ENCODE measurements at places on chromosomes 16 and 17.

DNA sequence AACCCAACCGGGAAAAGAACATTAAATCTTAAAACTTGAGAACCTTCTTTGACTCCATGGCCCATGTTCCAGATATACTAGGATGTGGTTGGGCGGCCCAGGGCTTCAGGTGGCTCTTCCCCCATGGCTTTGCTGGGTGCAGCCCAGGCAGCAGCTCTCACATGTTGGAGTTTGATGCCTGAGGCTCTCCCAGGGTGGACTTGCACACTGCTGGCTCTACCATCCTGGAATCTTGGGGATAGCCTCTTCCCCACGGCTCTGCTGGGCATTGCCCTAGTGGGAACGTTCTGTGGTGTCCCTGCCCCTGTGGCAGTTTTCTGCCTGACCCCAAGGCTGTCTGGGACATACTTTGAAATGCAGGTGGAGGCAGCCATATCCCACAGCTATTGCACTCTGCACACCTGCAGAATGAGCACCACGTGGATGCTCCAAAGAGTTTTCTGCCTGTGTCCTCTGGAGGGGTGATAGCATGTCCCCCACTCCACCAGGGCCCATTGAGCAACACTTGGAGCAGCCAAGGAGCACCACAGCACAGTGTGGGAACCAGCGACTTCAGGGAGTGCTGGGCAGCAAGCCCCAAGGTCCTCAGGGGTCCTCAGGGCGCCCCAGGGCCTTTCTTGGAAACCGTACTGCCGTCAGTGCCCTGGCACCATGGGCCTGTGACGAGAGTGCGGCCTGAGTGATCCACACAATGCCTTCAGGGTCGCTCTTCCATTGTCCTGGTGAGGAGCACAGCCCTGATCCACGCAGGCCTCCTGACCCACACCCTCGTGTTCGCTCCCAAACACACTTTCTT lies 70.8 kb downstream of the GOSR1 start:
- DNase-seq, result no peak

DNA sequence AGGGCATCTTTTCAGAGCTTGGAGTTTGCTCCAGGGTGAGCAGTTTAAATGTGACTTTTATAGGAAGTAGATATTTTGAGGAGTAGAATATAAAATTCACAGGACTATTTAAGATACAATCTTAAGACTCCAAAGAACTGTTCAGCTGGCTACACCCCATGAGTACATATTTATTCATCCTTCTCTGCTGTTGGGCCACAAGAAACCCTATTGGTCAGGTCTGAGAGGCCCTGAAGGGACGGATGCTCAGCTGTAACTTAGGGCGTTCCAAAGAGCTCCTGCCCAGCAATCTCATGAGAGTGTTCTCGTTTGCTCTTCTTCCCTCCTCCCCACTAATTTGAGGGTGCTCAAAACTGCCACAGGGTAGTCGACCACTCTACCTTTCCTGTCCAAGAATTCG lies 7.3 kb downstream of the ST6GALNAC2 start:
- DNase-seq, result no peak

DNA sequence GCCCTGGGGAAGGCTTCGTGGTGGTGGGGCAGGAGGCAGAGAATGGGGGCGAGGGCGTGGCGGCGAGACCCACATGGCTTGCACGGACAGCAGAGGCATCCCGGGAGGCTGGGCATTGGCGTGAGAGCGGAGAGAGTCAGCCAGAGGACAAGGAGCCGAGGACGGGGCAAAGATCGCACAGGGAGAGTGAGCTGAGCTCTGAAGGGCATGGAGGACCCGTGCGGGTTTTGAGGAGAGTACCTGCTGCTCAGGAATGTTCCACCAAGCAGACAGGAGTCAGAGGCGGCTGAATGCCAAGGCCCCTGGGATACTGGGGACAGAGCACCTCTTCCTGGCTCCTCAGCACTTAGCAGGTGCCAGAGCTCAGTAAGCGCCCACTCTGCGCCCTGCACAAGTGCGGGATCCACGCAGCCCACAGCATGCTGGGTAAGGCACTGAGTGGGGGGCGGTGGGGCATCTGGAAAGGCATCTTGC lies 47.8 kb downstream of the ARHGAP27 start:
- no peak for DNase-seq

- no peak for DNase-seq
These were observed 78.4 kb upstream of the GNG13 start for GRCh38 chr16:878886-879285.

DNA sequence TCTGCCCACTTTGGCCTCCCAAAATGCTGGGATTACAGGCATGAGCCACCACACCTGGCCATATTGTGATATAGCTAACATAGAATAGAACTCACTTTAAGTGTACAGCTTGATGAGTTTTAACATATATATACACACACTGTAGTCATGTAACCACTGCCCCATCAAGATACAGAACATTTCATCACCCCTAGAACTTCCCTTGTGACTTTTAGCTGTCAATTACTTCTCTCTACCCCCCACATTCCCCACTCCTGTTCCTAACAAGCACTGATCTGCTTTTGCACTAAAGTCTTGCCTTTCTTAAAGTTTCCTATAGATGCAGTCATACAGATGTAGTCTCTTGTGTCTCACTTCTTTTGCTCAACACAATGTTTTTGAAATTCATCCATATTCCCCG lies 93.1 kb downstream of the PITPNC1 start:
- no peak for DNase-seq

DNA sequence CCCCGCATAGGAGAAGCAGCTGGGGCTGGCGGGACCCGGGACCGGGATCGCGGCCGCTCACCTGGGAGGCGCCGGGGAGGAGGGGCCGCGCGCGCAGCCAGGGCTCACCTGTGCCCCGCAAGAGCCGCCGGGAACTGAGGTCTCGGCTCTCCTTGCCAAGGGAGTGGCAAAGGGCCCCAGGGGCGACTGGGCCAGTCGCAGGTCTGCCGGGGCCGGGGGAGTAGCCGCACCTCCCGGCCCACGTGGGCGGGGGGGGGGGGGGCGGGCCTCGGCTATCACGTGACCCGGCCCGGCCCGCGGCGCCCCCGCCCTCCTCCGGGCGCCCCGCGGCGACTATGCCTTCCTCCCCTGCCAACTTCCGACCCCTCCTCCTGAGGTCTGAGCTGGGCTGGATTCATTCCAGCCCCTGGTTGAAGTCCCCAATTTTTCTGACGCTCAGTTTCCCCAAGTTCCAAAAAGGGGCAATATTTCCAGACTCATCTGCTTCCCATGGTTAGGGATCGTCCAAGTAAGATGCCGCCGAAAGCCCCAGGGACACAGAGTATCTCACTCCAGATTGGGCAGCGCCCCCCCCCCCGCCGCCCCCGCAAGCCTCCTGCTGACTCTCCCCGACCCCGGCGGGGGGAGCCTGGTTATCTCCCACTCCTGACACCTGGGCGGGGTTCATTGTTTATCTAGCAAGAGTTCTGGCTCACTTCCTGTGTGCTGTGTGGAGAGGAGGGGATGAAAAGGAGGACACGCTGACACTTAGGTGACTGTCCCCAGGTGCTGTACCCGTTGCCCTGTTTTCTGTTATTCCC lies at the start of gene TMC6:
TMC6 (minus strand) TSS at position 205 of the 800 bp plus-strand sequence. CDS start 1,923 bp downstream, outside the sequence.
- DNase-seq, result peak; percentile 89

- peak; percentile 54 for DNase-seq
These were observed 760 bp downstream of the SLFN12L start for GRCh38 chr17:35536664-35537171.

DNA sequence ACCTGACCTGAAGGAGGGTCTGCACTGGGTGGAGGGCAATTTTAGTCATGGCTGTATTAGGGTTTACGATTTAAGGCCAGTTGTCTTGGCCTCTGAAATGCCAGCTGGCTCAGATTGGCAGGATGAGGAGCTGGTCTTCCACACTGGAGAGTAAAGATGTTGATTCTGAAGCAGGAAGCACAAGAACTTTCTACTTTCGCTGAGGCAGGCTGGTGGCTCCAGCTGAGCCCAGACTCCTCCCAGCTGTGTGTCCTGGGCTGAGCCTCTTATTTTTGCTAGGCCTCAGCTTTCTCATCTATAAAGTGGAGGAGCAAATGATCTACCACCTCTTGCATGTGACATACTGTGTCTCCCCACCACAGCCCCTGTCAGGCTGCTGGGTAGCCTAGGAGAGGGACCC lies 74.4 kb downstream of the MRM1 start:
- DNase-seq, result peak; percentile 32

DNA sequence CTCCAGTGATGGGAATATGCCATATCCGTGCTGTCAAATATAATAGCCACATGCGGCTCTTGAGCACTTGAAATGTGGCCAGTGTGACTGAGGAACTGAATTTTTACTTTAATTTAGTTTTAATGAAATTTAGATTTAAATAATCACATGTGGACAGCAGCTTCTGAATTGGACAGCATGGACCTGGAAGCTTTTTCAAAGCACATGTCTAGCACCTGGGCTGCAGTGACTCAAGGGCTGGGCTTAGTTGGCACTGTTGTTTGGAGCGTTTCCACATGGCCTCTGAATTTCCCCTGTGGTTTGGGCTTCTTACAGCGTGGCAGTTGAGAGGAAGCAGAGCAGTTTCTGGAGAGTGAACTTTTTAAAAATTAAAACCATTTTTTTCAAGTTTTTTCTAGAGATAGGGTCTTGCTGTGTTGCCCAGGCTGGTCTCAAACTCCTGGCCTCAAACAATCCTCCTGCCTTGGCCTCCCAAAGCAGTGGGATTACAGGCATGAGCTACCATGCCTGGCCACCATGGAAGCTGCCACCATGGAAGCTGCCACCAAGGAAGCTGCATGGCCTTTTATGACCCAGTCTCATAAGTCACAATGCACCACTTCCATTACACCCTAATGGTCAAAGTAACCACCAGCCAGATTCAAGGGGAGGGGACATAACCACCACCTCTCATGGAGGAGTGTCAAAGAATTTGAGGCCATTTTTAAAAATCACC lies 6.7 kb upstream of the TOB1 start:
- peak; percentile 49 for DNase-seq

DNA sequence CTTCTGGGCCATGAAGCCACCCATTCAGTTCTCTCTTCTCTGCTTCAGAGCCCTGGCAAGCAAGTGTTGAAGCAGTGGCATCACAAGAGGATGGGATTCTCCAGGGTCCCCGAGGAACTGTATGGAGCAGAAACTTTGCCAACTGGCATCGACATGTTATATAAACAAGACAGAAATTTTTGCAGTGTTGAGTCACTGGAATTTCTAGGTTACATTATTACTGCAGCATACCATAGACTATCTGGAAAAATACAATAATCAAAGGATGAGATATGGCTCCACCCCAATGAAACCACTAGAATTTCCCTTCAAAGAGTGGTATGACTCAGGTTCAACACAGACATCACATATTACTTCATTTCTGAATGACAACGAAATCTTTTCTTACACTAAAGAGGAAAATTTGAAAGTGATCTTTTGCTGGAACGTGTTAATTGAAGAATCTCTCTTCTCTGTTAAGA lies 343.0 kb upstream of the DYNLRB2 start:
- no peak for DNase-seq

DNA sequence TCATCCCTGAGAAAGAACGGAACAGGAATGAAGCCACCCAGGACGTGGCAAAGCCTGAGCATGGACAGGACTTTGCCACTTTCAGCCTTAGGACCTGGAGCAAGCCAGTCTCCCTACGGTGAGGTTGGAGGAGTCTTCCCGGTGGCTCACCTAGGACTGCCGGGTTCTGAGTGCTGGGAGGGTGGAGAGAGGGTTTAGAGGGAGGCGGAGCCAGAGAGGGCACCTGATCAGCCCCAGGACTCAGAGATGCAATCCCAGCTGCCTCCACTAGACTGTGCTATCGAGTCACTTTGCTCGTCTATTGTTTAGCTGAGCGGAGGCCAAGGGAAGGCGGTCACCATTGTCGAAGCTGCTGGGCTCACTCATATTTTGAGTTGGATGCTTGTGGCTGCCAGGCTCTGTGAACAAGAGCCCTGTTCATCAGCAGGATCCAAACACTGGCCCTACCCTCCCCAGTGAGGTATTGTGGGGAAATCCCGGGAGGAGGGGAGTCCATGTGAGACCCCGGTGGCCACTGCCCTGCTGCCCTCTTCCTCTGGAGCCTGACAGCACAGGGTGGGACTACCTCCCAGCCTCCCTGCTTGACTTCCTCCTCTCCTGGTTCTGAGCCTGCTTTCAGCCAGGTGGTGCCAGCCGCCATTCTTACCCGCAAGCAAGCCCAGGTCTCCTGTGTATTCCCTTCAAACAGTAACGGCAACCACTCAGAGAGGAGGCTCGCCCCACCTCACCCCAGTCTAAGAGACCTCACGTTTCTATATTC lies 7.0 kb downstream of the KRT14 start:
- peak; percentile 75 for DNase-seq

- no peak for DNase-seq
These were observed 180.1 kb downstream of the PARN start for GRCh38 chr16:14449790-14450480.
